Kidney capillary endothelial cell (primary cell): ENCODE measurements at places on chromosomes 2 and 18.

DNA sequence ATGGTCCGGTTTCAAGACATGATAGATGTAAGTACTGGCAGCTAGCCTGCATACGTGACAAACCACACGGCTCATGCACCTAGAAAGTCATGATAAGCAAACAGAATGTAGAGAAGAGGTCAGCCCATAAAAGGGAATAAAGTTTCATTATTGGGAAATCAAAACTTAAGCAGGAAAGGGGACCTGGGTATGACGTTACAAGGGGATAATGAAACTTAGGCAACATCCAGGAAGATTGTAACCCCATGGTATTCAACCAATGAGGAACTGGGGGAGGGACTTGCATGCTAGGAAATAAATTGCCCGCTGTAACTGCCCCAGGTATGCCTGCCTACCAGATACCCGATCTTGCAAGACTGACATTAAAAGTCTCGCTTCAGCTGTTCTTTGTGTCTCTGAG, 1679.0 kb downstream of the SUCLG1 start:
- DNase-seq = no peak

DNA sequence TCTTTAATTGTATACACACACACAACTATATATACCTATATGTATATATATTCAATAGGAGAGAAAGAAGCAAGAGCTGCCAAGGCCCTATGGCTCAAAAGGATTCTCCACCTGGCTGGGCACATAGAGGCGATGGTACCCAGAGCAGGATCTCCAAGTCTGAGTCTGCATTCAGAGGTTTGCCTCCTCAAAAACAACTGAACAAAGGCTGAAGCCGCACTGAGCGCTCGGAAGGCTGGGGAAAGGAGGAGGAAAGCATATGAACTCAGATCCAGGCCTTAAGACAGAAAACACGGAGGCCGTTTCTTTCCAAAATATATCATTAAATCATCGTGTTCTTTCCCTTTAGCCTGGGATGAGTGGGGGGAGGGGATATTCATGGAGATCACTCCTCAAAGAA, 3.6 kb downstream of the HOXD12 start:
- no peak for DNase-seq

DNA sequence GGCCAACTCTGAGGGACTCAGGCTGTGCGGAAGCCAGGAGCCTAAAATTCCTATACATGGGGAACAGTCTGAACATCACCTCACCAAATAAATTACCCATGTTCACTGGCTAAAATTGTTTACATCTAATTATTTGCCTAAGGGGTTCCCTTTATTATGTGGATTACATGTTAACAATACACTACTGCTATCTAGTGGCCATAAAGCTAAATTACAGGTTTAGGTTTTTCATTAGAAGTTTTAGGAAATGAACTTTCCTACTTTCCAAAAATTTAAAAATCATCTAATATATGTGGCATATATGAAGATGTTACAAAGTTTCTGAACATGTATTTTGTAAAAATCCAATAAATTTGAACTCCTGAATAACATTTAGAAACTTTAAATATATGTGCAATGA, 40.3 kb downstream of the PLA2R1 start:
- DNase-seq = no peak

DNA sequence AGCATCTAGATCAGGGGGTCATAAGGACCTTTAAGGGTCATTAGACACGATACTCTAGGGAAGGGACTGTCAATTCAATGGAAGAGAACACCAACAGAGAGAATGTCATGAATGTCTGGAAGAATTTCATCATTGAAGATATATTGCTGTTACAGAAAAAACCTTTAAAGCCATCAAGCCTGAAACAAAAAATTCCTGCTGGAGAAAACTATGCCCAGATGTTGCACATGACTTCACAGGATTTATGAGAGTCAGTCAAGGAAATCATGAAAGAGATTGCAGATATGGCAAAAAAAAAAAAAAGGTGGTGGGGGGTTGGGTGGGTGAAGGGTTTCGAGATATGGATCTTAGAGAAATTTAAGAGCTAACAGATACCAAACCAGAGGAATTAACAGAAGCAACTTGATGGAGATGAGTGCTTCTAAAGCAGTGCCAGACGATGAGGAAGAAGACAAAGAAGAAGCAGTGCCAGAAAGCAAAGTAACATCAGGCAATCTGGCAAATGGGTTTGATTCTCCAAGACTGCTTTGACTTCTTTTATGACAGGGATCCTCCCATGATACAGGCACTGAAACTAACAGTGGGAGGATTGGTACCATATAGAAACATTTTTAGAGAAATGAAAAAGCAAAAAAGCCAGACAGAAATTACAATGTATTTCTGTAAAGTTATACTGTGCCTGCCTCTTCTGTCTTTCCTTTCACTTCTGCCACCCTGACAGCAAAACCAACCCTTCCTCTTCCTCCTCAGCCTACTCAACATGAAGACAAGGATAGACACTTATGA, 28.5 kb downstream of the MAP4K3 start:
- DNase-seq = no peak

GRCh38 chr2:72689579-72690195, 136.1 kb downstream of the EXOC6B start:
- no peak for DNase-seq
